AG04450 (cell line): ENCODE measurements at places on chromosomes 5 and 9.

- no peak for DNase-seq
Measured at GRCh38 chr5:102701748-102702147, 53.4 kb upstream of the PAM start.

- no peak for DNase-seq
Measured at GRCh38 chr5:58855851-58856739, 273.2 kb downstream of the RAB3C start.

DNA sequence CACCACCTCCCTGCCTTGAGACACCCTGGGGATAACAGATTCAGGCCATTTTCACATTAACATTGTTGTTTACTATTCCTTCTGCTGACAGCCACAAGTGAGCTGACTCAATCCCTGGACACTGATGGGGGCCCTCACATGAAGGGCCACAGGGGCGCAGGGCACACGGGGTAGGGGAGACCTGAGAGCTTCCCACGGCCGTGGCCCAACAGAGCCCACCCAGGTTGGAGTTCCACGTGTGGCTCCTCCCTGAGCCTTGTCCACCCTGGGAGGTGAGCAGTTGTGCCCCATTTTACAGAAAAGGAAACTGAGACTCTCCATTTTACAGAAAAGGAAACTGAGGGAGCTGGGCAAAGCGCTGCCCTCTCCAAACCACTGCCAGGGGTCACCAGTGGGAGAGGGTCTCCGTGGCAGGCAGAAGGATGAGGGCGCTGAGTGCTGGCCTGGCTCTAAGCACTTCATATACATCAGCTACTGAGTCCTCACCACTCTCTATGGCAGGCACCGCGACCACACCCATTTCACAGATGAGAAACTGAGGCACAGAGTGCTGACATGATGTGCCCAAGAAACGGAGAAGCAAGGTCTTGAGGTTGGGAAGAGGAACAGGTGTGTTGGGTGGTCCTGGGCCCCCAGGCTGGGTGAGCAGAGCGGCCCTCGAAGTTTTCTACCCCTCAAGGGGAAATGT is 2.3 kb downstream of the NINJ1 start:
- DNase-seq, result no peak

- no peak for DNase-seq
Measured at GRCh38 chr5:156883316-156883875, 33.3 kb downstream of the PPP1R2B start.

DNA sequence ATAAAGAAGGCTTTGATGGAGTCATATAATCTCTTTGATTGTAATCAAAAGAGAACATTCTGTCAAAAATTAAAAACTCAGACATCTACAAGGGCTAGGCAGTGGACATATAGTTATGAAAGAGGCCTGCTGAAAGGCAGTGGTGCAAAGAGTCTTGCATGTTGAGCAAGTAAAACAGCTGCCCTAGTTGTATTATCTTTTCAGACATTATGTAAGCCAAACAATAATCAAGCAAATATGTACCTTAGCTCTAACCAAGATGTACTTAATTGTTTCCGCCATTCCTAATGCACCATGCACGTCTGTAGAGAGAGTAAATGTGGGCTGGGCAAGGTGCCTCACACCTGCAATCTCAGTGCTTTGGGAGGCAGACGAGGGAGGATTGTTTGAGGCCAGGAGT is 14.3 kb downstream of the GAPT start:
- no peak for DNase-seq

DNA sequence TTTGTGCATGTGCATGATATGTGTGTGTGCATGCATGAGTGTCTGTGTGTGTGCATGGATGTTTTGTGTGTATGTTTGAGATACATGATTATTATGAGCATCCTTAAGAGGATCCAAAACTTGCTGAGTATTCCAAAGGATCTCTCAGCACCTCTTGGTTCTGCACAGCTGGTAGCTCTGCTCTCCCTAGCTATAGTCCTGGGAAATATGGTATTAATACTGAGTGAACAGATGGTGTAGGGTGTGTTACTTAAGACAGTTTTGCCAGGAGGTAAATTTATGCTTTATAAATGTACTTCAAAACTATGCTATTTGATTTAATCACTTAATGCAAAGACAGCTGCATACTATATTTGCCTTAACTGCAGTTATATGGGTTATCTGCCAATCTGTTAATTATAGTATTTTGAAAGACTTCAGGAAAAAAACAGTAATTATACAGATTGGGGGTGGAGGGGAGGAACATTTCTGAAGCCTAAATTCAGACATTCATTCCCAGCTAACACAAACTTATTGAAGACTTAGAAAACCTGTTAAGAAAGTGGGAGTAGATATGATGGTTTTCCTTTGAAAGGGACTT is 215.5 kb downstream of the MPDZ start:
- no peak for DNase-seq

DNA sequence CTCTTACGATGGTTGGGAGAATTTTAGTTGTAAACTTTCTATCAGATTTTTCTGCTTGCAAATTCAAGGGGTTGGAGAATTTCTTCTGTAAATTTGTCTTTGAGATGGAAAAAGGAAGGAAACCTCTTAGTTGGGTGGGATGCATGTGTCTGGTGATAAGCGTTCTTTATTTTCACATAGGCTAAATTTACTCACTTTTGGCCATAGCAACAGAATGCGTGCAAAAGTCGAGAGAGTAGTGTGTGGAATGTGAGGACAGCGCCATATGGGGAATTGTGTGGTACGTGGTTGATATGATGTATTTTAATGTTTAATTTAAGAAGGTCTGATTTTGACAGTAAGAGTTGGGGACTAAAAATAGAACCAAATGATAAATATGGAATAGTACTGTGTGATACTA is 282.2 kb downstream of the TAF11L14 start:
- no peak for DNase-seq

GRCh38 chr9:127422787-127423186 is 1.4 kb upstream of the ZNF79 start:
- no peak for DNase-seq

GRCh38 chr5:65508978-65509377 is 27.3 kb upstream of the ADAMTS6 start:
- DNase-seq, result no peak

DNA sequence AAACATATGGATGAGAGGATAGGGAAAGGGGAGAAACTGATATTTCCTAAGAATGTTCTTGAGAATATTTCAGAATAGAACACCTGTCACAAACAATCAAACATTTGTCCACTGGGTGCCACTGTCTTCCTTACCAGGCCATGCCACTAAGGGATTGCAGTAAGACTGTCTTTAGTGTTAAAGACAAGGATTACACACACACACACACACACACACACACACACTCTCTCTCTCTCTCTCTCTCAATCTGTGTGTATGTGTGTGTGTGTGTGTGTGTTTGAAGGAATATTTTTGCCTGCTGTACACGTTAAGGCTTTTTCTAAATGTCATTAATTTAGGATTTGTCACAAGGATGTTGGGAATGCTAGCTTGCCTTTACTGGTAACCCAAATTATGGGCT is 54.4 kb downstream of the CCDC192 start:
- no peak for DNase-seq
